ENCODE measurements at places on chromosomes 12 and 14. TPM values are rescaled to one million over a fixed set of nuclear protein-coding genes. Genes with fewer than 3 reads are reported as not detected.

Gene KRT7
- 4,524 TPM for total RNA-seq

Gene SNRNP35
- total RNA-seq = 19.7 TPM

Gene C12orf60
- total RNA-seq = 1.7 TPM

Gene TSHR
- total RNA-seq = not detected

Gene LRFN5
- total RNA-seq = not detected

Gene KLRC4
- not detected for total RNA-seq

Gene PRPH
- total RNA-seq = 1.8 TPM

Gene IGF1
- total RNA-seq = not detected

Gene NKX2-8
- 4.1 TPM for total RNA-seq

Gene GOLT1B
- total RNA-seq = 79.6 TPM

Gene ANO2
- not detected for total RNA-seq

Gene CCDC85C
- 27.0 TPM for total RNA-seq

Gene CSRP2
- total RNA-seq = 21.9 TPM

Gene CAPS2
- 1.0 TPM for total RNA-seq

Gene SERPINA3
- total RNA-seq = 11.0 TPM

Gene REM2
- total RNA-seq = 0.26 TPM

Gene PTPRR
- total RNA-seq = 0.18 TPM

Gene ANKRD33
- total RNA-seq = not detected

Gene AP1G2
- total RNA-seq = 46.4 TPM

Gene CCDC184
- 3.6 TPM for total RNA-seq

Gene ACSM4
- not detected for total RNA-seq

Gene TAS2R19
- total RNA-seq = not detected

Gene ADAM21
- total RNA-seq = not detected

Gene PLCZ1
- total RNA-seq = not detected

Gene CCDC177
- total RNA-seq = not detected

Gene SMCO2
- total RNA-seq = 0.36 TPM

Gene APOLD1
- 0.16 TPM for total RNA-seq

Gene TRHDE
- total RNA-seq = not detected

Gene MAP3K12
- total RNA-seq = 16.4 TPM

Data from A549 treated with ZK216348 at 1 μM for 4 hours (cell line).